ENCODE measurements at places on chromosomes 16 and 17. TPM values are rescaled to one million over a fixed set of nuclear protein-coding genes. Genes with fewer than 3 reads are reported as not detected.

C17orf50 gene
- not detected for total RNA-seq

GRCh38 chr16:30942426-30942806 is 6.5 kb upstream of the ORAI3 start:
- H3K36me3 ChIP-seq: no peaks in the 10 kb centered on the region
- H3K27ac ChIP-seq: no peak overlapping the region
- DNase-seq: no peak
- no peaks in the 10 kb centered on the region for H3K27me3 ChIP-seq

- no peaks in the 10 kb centered on the region for H3K36me3 ChIP-seq
- no peak overlapping the region for H3K4me3 ChIP-seq
- peaks cover 17% of the 10 kb centered on the region for H3K4me1 ChIP-seq
- no peak overlapping the region for H3K27ac ChIP-seq
Observed at GRCh38 chr17:40180694-40181093, 3.4 kb downstream of the RAPGEFL1 start.

GRCh38 chr16:4915226-4915761 is 21.7 kb downstream of the PPL start:
- peaks cover 3% of the 10 kb centered on the region for H3K27me3 ChIP-seq
- no peak for DNase-seq
- no peaks in the 10 kb centered on the region for H3K4me1 ChIP-seq
- H3K36me3 ChIP-seq: no peaks in the 10 kb centered on the region

- no peaks in the 10 kb centered on the region for H3K36me3 ChIP-seq
- H3K27me3 ChIP-seq: peaks cover 16% of the 10 kb centered on the region
- peak overlapping the region; percentile 64 for H3K4me3 ChIP-seq
- DNase-seq: peak; percentile 66
- H3K4me1 ChIP-seq: peaks cover 34% of the 10 kb centered on the region
Observed at GRCh38 chr17:48542114-48542656, 2.7 kb downstream of the HOXB2 start.

All from B cell (primary cell).